ENCODE measurements at places on chromosomes 5 and 9.

- no peak for DNase-seq
These were observed 11.2 kb upstream of the ZSWIM6 start for GRCh38 chr5:61320860-61321259.

GRCh38 chr9:37446401-37446800 is 18.8 kb downstream of the ZBTB5 start:
- DNase-seq, result no peak

DNA sequence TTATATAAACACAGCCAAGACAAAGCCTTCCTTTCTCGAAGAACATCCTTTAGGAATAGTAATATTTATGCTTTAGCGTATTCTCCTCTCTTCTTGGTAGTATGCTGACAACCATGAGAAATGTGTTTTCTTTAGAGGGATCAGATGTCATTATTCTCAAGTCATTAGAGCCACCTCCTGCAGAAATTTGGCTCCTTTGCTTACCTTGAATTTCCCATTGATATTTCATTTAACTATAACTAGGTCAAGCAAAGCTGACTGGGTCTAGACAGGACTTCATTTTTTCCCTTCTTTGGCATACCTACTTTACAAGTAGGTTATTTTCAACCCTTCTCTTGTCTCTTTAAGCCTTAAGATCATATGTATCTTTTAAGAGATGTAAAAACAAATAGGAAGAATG is 50.3 kb downstream of the SPATA31D1 start:
- DNase-seq, result no peak

DNA sequence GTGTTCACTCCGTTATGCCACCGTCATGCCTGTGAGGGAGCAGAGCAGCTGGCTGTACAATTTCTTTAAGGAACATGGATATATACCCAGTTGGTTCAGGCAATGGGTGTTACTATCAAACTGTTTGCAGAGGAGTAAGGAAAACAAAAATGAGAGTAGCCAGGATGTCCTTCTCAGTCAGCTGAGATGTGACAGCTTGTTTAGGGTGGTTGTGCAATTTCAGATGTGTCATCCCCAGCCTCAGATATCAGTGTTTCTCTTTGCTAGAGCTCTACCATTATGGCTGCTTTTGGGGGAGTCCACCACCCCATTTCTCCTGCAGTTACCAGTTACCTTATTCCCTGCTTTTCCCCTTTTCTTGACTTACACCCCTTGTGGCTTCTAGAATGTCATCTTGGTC is 135.2 kb upstream of the SLC24A2 start:
- no peak for DNase-seq

- DNase-seq, result no peak
These were observed 7.5 kb upstream of the RECK start for GRCh38 chr9:36029202-36029601.

GRCh38 chr9:36040271-36040925 is 3.7 kb downstream of the RECK start:
- no peak for DNase-seq

All from dermis blood vessel endothelial cell (primary cell).